NCI-H526 (cell line): ENCODE measurements at places on chromosomes 1 and 21.

DNA sequence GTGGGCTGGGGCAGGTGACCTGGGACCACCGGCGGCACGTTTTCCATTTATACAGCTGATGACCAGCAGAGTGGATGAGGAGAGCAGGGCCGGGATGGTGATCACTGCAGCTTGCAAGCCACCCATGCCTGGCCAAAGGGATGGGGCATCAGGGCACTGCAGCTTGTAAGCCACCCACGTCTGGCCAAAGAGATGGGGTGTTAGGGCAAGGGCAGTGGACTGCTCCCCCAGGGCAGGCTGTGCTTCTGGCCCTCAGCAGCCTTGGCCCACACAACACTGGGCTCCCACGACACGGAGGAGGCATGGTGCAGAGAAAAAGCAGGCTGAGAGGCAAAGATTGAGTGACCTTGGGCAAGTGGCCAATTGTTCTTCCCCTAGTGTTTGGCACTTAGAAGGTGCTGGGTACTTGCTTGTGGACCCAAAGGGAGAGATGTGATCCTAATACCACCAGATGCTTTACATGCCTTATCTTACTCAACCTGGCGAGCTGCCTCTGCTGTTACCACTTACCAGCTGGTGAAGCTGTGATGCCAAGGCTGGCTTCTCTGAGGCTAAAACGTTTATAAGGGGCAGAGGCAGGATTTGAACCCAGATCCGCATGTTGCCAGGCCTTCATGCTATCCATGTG lies 48.3 kb downstream of the TRIM62 start:
- no peak for DNase-seq

DNA sequence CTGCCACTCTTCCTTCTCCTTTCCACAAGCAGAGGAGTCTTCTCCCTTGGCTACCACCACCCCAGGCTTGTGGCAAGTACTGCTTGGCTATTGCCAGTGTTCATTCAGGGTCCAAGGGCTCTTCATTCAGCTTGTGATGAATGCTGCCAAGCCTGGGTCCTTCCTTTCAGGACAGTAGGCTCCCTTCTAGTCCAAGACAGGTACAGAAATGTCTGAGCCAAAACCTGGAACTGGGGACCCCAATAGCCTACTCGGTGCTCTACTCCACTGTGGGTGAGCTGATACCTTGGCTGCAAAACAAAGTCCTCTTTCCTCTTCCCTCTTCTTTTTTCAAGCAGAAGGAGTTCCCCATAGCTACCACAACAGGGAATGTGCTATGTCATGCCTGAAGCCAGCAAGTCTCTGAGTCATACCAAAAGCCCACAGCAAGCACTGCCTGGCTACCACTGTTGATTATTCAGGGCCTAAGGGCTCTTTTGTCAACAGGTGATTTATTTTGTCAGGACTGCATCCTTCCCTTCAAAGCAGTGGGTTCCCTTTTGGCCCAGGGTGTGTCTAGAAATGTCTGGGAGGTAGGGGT lies 268.9 kb downstream of the HHAT start:
- DNase-seq = no peak

DNA sequence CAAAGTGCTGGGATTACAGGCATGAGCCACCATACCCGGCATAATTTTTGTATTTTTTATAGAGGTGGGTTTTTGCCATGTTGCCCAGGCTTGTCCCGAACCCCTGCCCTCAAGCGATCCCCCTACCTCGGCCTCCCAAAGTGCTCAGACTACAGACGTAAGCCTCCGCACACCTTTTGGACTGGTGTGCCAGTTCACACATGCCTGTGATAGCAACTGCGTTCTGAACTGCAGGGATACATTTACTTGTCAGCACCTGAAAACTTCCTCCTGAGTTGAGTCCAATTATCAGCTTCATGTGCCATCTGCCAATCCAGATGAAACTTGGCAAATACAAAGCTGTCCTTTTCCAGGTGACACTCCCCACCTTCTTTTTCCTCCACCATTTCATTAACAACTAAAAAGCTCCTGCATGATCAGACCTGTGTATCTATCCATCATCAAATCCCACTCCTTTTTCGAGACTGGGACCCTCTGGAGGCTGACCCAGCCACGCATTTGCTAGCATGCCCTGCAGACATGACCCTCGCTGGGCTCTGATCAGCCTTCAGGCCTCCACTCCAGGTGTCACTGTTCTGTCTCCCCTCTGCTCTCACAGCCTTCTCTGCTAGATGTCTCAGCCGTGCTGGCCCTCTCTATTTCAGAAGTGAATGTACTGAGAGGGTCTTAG lies 2.1 kb upstream of the DEGS1 start:
- no peak for DNase-seq

GRCh38 chr1:150021191-150021694 lies 10.7 kb upstream of the OTUD7B start:
- no peak for DNase-seq

GRCh38 chr21:40186045-40186444 lies 318.8 kb downstream of the PCP4 start:
- DNase-seq = no peak

DNA sequence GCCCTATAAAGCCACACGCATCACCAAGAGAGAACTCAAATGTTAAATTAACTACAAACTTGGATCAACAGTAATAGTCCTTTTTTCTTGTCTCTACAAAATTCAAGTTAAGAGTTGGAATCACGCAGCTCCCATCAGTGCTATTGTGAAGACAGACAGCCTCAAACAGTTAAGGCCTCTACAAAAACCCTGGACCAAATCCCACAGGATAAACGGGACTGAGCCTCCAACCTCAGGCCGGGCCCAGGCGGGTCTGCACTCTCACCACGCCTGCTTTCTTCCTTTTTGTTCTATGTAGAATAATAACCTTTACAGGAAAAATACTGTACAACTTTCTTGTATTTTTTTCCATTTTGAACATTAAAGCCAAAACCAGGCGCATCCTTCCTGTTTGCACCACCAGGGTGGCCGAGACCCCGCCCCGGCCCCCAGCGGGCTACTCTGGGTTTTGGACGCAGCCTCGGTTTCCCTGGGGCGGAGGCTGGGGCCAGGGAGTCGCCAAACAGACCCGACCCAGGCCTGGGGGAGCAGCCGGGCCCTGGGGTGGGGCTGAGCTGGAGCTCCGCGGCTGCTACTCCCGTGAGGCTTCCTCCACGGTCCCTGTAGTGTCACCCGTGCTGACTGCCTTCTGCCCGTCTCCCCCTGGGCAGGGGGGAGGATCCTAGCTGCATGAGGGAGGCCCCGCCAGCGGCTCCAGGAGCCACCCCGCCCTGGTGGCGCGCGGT lies 158.4 kb downstream of the CASZ1 start:
- DNase-seq = no peak

GRCh38 chr1:38941527-38942019 lies at the start of gene RHBDL2:
Gene RHBDL2 (minus strand): TSS chr1:38941830. CDS start chr1:38919212, 22,618 bp downstream.
- no peak for DNase-seq

- DNase-seq = no peak
Observed at GRCh38 chr1:153919876-153920852, 2.6 kb downstream of the GATAD2B start.

DNA sequence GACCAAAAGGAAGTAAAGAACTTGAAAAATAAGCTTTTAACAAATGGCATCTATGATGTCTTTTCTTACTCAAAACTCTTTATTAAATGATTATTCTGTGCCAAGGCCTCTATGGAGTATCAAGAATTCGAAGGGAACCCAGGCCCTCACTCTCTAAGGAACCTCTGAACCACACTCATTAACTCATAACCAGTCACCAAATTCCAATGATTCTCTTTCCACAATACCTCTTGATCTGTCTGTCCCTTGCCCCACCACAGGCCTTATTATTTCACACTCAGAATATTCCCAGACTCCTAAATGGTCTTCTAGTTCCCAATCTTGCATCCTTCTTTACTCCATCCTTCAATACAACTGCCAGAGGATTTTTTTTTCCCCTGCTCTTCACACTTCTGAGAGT lies 37.0 kb downstream of the PCSK9 start:
- no peak for DNase-seq

DNA sequence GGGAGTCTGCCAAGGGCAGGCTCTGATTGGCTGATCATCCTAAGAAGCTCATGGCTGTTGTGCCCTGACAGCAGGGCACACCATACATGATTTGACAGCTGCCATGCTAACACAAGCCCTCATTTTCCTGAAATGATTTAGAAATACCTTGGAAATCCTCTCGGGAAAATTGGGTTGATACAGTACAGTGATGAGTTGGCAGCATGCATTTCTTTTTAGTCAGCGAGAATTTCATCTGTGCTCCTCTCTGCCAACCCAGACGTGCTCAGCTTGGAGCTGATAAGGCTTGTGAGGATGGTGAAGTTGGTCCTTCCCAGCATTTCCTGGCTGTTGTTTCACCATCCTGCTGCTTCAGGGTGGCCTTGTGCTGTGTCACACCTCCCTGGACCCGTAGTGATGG lies 22.6 kb upstream of the KCNQ4 start:
- no peak for DNase-seq

- peak; percentile 22 for DNase-seq
Observed at GRCh38 chr21:34958040-34958439, 91.1 kb downstream of the RUNX1 start.

- peak; percentile 63 for DNase-seq
Observed at GRCh38 chr1:66351913-66352312, 182.0 kb upstream of the SGIP1 start.

GRCh38 chr1:110495926-110496600 lies 22.9 kb downstream of the KCNA10 start:
- DNase-seq = peak; percentile 48

- no peak for DNase-seq
Observed at GRCh38 chr1:33346927-33347649, 26.2 kb upstream of the A3GALT2 start.

DNA sequence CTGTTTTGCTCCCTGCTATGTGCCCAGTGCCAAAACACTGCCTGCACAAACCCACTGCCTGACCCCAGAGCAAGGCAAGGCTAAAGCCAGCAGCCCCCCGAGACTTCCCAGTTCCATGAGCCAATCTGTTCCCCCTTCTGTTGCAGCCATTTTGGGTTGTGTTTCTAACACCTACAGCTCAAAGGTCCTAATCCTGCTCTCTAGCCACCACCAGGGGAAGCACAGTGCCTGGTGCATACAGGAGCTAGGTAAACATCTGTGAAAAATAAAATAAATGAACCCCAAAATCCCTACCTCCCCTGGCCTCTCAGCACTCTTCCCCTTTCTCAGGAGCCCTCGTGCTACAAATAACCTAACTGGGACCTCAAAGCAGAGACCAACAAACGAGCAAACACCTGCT lies 190.2 kb downstream of the MATN1 start:
- DNase-seq = no peak

DNA sequence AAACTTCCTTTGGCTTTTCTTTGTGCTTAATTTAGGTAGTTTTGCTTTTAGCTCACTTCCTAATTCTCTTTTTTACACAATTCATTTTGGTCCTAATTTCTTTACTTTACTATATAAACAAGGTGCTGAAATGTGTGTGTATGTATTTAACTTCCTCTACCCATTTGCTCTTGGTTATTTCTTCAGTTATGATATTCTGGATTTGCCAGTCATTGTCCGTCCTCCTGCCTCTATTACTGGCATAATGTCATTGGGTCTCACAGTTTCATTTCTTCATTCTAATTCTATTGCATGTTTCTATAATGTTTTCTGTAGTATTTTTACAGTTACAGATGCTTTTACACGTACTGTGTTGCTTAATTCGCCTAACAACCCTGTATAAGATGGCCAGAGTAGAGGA lies 96.2 kb downstream of the ZMYM4 start:
- DNase-seq = no peak

- no peak for DNase-seq
Observed at GRCh38 chr1:20380616-20381035, 90.0 kb downstream of the VWA5B1 start.
